Spinal cord (tissue), 10 donors: ENCODE measurements at places on chromosomes 3 and 15. TPM values are rescaled to one million over a fixed set of nuclear protein-coding genes. Genes with fewer than 3 reads are reported as not detected.

- no peak for DNase-seq
Measured at GRCh38 chr15:75517233-75517632, 61.9 kb downstream of the PTPN9 start.

DNA sequence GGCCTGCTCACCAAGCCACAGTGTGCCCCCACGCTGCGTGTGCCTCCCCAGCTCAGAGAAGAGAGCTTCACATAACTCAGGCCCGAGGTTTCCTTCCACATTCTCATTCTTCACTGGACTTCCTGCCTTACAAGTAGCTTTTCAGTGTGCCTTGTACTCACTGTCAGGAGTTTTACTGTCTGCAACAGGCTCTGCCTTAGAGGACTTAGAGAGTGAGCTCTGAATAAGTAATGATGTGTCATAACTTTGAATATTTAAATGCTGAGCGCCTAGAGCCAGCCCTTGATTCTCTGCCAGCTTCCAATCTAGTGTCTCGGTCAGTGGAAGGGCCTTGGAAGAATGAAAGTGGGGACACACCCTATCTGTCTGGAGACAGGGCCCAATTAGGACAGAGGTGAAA, 41.8 kb downstream of the ITGB5 start:
- no peak for DNase-seq

GRCh38 chr3:190119461-190120268, 1.0 kb downstream of the P3H2 start:
- DNase-seq, result no peak

DNA sequence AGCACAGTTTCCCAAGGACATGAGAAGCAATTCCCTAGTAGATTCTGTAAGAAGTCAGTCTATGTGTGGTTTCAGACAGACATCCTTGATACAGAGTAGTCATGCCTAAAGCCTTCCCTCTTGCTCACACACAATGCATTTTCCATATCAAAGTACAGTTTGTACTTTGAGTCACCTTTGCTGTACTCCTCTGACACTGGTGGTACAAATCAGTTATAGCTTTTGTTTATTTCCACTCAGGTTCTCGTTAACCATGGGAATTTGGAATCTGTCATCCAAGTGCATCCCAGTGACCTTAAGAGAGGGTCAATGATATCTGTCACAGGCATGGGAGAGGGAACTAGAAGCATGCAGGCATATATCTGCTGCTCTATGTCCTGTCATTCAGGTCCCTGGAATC, 3.6 kb upstream of the GNB4 start:
- DNase-seq, result no peak

GRCh38 chr3:127385540-127385870, 97.7 kb upstream of the PRR20G start:
- DNase-seq, result no peak

GRCh38 chr15:90007076-90007460, 5.9 kb downstream of the ZNF710 start:
- DNase-seq, result no peak

GRCh38 chr3:108124337-108125152, 33.7 kb upstream of the CD47 start:
- peak; percentile 38 for DNase-seq

DNA sequence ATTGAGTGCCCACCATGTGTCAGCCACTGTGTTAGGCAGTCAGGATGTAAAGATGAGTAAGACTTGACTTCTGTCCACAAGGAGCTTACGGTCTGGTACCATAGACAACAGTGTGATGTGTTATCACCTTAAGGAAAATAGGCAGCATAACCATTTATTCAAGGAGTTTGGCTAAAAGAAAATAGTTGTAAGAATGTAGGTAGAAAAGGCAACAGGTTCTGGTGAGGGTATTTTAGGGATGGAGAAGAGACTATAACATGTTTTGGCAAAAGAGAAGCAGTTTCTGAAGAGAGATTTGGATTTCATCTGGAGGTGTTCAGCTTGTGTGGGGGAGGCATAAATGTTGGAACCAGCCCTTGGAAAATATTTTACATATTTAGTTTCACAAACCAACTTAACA, 121.9 kb downstream of the HCN4 start:
- DNase-seq, result no peak

DNA sequence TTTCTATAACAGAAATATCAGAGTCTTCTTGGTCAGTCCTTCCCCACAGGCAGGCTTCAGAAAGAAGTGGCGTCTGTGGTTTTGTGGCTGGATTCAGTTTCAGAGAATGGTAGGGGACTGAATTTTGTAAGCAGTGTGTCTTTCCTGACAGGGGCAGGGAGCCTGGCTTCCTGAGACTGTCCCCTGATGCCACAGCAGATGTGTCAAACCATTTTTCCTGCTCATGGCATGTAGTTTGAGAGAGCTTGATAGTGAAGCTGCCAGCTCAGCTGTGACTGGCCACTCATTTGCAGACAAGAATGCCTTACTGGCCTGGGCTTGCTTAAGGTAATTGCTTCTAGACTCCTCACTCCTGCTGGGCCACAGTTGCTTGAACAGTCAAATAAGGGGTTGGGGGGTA, 26.4 kb downstream of the LARS2 start:
- DNase-seq, result no peak

- peak; percentile 53 for DNase-seq
Measured at GRCh38 chr3:12938258-12938711, 96.9 kb upstream of the RPL32 start.

DNA sequence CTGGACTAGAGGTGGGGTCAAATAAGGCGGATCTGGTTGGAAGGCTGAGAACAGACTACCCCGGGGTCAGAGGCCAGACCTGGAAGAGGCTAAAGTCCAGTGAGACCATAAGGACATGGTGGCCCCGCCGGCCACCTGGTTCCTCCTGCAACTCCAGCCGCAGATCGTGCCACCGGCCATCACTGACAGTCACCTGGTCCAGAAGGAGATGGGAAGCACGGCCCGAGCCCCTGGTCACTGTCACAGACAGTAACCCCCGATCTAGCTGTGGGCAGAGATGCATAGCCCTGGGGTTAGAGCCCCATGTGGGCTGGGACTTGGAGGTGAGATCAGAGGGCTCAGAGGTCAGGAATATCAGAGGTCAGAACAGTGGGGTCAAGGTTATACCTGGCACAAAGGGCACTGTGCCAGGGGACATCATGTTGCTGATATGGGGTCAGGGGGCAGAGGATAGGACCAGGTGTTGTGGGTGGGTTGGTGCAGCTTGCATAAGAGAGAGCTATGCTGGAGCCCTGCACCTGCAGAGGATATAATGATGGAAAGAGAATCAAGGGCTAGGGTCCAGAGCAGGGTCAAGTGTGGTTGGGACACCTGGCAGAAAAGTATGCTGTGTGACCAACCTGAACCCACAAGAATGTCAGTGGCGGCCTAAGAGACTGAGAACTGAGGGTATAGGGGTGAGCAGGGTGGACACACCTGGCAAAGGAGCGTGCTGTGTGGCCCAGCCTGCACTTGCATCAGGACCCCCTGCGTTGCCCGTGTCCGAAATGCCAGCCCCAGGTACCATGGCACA, 9.6 kb downstream of the CELSR3 start:
- DNase-seq, result no peak

- DNase-seq, result no peak
Measured at GRCh38 chr3:171274222-171274621, 186.0 kb downstream of the TNIK start.

DNA sequence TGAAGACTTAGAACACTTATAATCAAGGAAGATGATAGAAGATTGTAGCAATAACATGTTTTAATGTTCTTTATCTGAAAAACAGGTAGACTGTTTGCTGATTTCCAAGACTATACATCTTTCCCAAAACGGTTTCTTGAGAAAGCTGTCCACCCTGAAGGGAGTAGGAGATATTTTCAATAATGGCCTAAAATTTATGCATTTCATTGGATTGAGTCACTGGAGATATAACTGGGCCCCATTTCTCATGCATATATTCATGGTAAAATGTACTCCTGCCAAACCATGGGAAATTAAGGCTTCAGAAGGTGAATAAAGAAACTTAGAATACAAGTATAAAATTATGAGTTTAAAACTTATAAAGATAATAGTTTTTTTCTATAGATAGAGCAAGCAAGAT, 143.9 kb downstream of the LSAMP start:
- DNase-seq, result no peak

DNA sequence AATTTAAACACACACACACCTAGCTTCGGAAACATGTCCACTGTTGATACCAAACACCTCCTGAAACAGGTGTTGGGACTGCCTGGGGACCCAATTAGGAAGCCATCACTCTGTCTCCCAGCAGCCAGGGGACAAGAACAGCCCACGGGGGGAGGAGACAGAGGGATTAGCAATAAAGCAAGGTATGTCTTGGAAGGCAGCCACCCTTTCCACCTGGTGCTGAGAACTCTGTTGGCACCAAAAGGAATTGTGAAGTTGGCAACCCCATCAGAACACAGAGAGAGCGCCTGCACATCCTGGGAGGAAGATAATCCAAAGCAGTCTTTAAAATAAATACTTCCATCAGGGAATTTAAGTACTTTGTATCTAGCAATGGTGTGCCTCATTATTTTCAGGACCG, 111.0 kb downstream of the ADAMTS17 start:
- DNase-seq, result no peak

GRCh38 chr3:194497799-194498575, 11.2 kb upstream of the ATP13A3 start:
- DNase-seq, result no peak

GRCh38 chr3:189139611-189139940, 32.2 kb upstream of the TPRG1 start:
- DNase-seq, result peak; percentile 95

- DNase-seq, result no peak
Measured at GRCh38 chr3:43432462-43432861, 146.1 kb downstream of the SNRK start.

DNA sequence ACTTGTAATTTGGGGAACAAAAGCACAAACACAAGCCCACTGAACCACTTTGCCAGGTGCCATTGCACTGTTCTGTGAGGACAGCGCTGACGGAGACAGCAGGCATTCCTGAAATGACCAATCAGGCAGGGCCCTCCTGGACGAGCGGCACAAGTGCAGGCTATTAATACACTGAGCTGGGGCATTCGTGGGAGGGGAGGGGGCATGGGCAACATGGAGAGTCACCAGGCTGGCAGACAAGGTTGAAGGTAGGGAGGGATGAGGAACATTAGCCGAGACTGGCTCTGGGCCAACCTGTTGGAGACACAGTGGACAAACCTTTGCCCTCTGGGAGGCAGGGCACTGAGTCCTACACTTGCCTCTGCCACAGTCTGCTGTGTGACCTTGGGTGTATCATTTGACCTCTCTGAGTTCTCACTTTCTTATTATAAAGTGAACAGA, 45.6 kb downstream of the NOX5 start:
- DNase-seq, result no peak

GRCh38 chr3:52546111-52546901, 9.9 kb downstream of the UQCC5 start:
- DNase-seq, result no peak

DNA sequence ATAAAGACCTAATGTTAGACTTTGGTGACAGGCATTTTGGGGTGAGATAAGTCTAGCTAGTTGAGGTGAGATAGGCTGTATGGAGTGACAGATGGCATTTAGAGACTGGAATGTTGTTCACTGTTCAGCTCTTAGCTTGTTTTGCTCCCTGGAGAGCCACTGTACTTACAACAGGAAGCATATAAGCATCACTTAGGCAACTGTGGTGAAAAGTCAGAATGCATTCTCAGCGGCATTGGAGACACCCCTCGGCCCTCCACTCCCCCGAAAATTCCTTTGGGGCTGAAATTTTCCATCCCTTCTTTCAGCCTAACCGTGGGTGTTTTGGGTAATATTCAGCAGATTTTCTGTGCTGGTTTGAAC, 73.4 kb downstream of the SLCO3A1 start:
- peak; percentile 73 for DNase-seq

- DNase-seq, result no peak
Measured at GRCh38 chr15:64558460-64559179, 98.2 kb downstream of the ZNF609 start.

GRCh38 chr3:135034291-135034768, 239.3 kb downstream of the EPHB1 start:
- no peak for DNase-seq

- DNase-seq, result no peak
Measured at GRCh38 chr3:127461286-127461910, 129.1 kb downstream of the TPRA1 start.

DNA sequence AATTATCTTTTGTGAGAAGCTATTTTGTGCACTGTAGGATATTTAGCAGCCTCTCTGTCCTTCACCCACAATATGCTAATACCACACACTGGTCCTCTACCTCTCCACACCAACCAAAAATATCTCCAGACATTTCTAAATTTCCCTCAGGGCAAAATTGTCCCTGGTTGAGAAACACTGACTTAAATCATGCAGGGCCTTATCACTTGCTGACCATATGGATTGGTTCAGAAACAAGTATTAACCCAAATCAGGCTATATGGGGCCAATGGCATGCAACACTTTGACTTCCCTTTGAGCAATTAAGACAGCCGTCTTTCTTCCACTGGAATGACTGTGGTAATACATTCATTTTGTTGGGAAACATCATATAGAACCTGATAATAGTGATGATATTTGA, 251.1 kb downstream of the CNTN3 start:
- no peak for DNase-seq

- DNase-seq, result no peak
Measured at GRCh38 chr3:85881833-85882393, 923.1 kb downstream of the CADM2 start.

DNA sequence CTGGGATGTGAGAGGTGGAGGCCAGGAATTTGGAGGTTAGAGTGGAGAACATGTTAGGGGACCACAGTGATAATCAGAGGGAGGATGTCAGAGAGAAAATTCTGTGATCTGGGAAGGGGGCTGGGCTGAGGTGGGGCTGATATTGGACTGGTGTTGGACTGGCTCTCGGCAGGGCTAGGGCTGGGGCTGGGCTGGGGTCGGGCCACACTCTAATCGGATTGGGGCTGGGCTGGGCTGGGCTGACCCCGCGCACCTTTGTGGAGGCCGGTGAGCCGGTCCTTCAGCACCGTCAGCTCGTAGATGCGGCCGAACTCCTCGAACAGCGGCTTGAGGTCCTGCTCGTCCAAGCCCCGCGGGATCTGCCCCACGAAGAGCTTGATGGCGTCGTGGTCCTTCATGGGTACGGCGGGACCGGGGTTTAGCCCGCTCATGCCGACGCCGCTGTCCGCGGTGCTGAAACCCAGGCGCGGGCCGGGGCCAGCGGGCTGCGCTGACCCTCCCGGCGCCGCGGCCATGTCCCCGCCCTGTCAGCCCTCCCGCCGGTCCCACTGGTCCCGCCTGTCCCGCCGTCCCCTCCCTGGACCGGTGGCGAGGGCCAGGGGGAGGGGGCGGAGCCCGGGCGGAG, 485 bp downstream of the CELF6 start:
- DNase-seq, result peak; percentile 56

- no peak for DNase-seq
Measured at GRCh38 chr3:25476639-25477038, 48.6 kb downstream of the RARB start.

TMEM108 gene
- total RNA-seq, result 6.6 TPM

CFAP20DC gene
- total RNA-seq, result 1.7 TPM

C15orf39 gene
- total RNA-seq, result 2.6 TPM

TGM5 gene
- total RNA-seq, result 0.10 TPM

CCR9 gene
- total RNA-seq, result 0.30 TPM

LRRN1 gene
- total RNA-seq, result 57.4 TPM

CXCR6 gene
- 0.30 TPM for total RNA-seq

RTP1 gene
- total RNA-seq, result 0.40 TPM

SLC12A1 gene
- total RNA-seq, result 1.9 TPM

LAMB2 gene
- 225 TPM for total RNA-seq

PTH1R gene
- total RNA-seq, result 25.0 TPM

KCNMB2 gene
- total RNA-seq, result 7.8 TPM

DUOXA2 gene
- total RNA-seq, result not detected

COL6A5 gene
- total RNA-seq, result 0.20 TPM

SLCO2A1 gene
- total RNA-seq, result 3.7 TPM

GALNT15 gene
- 10.4 TPM for total RNA-seq
